ENCODE measurements at places on chromosomes 6 and 20. TPM values are rescaled to one million over a fixed set of nuclear protein-coding genes. Genes with fewer than 3 reads are reported as not detected.

The SLC17A1 gene
- not detected for total RNA-seq

The CD24 gene
- total RNA-seq: 1.1 TPM

DNA sequence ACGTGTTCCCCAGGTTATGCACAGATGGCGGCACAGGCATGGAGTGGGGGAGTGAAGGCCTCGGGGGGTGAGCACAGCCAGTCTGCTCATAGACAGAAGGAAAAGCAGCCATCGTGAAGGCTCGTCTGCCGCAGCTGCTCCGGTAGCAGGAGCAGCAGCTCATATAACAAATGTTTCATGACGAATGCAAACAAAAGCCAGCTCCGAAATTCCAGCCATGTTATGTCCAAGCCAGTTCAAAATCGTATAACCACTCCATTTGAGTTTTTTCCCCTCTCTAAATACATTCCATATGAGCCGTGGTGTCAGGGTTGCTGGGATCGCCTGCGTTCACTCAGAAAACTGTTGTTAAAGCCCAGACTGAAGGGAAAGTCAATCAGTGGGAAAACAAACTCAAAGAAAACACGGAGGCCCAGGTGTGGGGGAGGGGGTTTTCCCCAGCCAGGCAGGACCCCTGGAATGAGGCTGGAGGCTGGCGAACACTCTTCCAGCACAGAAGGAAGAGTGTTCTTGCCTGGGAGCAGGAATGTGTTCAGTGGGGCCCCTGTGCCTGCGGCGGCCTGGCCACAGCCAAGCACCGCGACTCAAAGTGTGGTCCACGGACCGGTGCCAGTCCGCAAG lies 280.4 kb upstream of the TAB2 start:
- DNase-seq: peak; percentile 82

DNA sequence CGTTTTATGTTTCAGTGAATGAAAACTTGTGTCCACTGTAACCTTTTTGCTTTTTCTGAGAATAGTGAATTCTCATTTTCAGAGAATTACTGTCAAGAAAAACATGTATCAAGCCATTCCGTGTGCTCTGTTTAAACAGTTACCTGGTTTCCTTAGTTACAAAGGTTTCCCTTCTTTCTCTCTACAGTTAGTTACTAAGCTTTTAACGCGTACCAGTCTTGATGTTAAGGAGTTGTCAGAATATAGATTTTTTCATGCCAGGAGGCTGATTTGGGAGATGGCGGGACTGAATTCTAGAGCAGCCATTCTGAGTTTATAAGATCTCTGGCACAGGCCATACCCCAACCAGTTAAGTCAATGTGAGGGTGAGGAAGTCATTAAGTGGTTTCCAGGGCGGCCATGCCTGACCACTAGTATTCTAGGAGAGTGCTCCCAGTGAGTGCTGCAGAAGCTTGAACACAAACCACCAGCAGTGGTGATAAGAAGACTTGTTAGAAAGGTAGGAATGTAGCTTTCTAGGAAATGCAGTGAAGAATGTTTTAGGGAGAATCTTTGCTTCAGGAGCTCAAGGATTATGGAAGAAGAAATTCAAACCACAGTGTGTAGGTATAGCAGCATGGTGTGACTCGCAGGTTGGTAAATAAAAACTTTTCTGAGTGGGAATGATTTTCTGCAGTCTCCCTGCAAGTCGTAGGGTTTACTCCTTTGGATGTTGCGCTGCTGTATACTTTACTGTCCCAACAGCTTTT lies 112.9 kb downstream of the JARID2 start:
- DNase-seq: no peak

DNA sequence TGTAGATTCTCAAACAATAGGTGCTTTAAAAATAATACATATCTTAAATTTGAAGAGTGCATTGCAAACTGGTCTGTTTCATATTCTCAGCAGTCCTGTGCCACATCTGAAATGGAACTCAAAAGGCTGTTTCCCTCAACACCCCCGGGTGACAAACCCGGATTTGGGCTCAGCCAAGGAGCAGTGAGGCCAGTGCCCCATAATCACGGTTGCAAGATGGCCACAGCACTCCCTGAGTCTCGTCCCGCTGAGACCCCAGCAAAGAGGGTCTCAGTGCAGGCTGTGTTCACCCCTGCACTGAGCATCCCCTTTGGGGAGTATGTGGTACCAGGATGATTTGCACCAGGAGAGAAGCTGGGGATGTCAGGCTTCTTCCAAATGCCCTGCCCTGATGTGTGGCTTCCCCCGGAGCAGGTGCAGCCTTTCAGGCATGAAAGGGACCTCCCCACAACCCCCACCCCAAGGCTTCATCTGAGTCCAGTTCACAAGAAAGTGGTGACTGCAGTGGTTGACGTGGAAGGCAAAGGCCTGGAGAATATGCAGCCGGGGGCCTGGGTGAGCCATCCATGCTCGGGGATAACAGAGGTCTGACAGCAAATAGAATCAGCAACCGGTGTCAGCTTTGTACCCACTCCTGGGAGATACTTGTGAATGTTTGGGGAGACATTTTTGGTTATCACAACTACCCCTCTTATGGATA lies 202.9 kb downstream of the SYNDIG1 start:
- no peak for DNase-seq

The GGTLC1 gene
- not detected for total RNA-seq

The C6orf163 gene
- 2.7 TPM for total RNA-seq

GRCh38 chr6:142384519-142385254 lies 82.9 kb downstream of the ADGRG6 start:
- no peak for DNase-seq

GRCh38 chr6:118725944-118726343 lies 74.6 kb upstream of the CEP85L start:
- no peak for DNase-seq

GRCh38 chr6:24069526-24069925 lies 56.5 kb upstream of the NRSN1 start:
- DNase-seq: no peak

GRCh38 chr6:147103694-147104093 lies 100.5 kb upstream of the STXBP5 start:
- no peak for DNase-seq

DNA sequence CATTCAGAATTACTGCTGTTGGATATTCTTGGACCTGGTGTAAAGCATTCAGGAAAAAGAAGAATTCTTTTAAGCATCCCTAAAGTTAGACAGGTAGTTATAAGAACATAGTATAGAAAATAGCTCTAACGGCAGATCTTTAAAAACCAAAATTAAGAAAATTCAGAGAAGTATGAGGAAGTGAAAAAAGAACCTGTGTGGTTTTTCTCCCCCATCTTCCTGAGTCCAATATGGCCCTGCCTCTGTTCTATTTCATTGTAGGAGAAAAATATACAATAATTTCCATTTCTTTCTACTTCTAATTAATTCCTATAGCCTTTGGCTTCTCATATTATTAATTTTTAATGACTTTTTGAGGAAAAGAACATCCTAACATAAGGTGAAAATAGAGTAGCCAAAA lies 47.1 kb downstream of the FHL5 start:
- no peak for DNase-seq

DNA sequence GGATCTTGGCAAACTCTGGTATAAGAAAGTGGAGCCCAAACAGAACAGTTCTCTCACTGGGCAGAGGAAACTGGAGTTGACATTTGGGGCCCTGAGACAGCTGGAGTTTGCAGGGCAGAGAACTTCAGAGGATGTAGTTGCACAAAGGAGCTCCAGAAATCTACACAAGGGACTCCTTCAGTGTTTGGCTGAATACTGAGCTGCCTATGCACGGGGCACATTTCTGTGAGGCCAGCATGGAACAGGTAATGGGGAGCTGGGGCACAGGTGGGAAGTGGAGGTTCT lies 169.3 kb downstream of the ANKRD60 start:
- DNase-seq: peak; percentile 89

GRCh38 chr6:75758061-75758460 lies 9.0 kb downstream of the MYO6 start:
- DNase-seq: no peak

GRCh38 chr6:105836889-105837288 lies 249.2 kb upstream of the PRDM1 start:
- DNase-seq: no peak

The RALGAPB gene
- total RNA-seq: 31.5 TPM

- DNase-seq: no peak
Observed at GRCh38 chr6:69942485-69942884, 76.1 kb downstream of the COL19A1 start.

DNA sequence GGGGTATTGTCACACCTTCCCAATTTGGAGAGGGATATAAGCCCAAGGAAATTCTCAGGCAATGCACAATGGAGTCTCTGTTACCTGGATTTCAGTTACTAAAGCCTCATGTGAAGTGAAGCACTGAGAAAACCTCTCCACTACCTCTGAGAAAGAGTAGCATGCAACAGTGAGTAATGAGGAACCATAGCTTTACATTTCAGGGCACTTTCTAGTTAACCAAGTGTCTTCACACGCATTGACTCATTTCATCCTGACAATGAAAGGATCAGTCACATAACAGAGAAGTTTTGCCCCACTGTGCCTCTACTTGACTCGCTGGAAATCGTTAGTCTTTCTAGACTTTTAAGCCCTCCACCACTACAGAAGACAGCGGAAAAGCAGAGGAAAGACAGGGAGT lies 86.2 kb upstream of the ARID1B start:
- no peak for DNase-seq

DNA sequence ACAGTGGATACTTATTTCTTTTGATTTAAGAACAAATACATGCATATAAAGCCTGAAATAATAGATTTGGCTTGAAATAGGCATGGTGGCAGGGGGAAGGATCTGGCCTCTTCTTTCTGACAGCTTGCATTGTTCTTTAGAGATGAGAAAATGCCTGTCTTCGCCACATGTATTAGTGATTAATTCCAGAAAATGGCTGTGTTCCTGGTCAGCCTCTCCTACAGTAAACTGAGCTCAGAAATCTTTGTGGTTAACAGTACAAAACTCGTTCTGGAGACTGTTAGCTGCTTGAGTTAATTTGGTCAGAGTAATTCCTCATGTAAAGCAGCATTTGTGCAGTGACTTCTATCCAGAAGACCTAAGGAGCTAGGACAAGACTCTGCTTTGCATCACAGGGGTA lies 151.5 kb downstream of the EYA4 start:
- DNase-seq: no peak

The DAAM2 gene
- 402 TPM for total RNA-seq

- DNase-seq: no peak
Observed at GRCh38 chr6:16437984-16438383, 199.6 kb downstream of the GMPR start.

GRCh38 chr6:38570750-38571149 lies 69.0 kb downstream of the BTBD9 start:
- DNase-seq: no peak

- no peak for DNase-seq
Observed at GRCh38 chr6:73984571-73985210, 288.7 kb downstream of the CD109 start.

- DNase-seq: peak; percentile 42
Observed at GRCh38 chr20:53494753-53495152, 98.9 kb downstream of the ZNF217 start.

The ZNF311 gene
- 0.40 TPM for total RNA-seq

DNA sequence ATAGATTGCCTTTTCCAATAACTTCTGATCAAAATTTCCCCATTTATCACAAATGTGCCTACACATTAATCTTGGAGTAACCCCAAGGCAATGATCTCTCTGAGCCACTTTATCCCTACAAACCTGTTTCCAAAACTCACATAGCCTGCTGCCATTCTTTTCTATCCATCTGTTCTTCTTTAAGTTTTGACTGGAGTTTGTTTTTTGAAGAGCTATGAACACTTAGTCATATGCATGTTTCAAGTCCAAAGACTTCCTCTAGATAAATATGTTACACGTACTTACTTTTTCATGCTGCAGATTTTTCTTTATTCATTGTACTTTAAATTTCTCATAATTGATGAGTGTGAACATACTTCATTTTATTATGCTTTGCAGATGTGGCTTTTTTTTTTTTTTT lies 488.9 kb upstream of the CITED2 start:
- DNase-seq: no peak
